Spleen (tissue), 13 donors: ENCODE measurements at places on chromosomes 3 and 15. TPM values are rescaled to one million over a fixed set of nuclear protein-coding genes. Genes with fewer than 3 reads are reported as not detected.

GRCh38 chr15:58724466-58724865, 25.0 kb downstream of the ADAM10 start:
- peaks cover 71% of the 10 kb centered on the region for H3K4me1 ChIP-seq
- H3K27ac ChIP-seq, result peak overlapping the region; percentile 26
- H3K4me3 ChIP-seq, result no peak overlapping the region
- H3K27me3 ChIP-seq, result no peaks in the 10 kb centered on the region
- no peaks in the 10 kb centered on the region for H3K36me3 ChIP-seq
- DNase-seq, result no peak

DNA sequence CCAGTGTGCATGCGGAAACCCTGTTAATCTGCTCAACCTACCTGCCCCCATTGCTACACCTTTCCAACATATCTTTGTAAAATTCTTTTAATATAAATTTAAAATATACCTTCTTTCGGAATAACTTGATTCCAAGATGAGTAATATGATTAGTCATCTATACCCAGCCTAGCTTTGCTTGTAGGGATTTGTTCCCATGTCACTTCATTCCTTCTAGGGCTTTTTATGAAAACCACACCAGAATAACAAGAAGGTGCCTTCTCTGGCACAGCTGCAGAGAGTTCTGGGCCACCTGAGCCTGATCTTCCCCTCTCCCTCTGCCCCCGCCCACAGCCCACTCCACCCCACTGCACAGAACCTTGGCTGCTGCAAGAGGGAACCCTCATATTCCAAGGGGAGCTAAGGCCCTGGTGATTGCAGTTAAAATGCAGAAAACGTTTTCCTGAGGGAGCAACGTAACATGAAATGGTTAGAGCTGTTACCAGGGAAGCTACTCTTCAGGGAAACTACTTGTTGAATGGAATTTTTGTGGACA, 38.6 kb upstream of the HACD2 start:
- H3K27ac ChIP-seq, result no peak overlapping the region
- H3K36me3 ChIP-seq, result peaks cover 5% of the 10 kb centered on the region
- H3K27me3 ChIP-seq, result no peaks in the 10 kb centered on the region
- DNase-seq, result no peak
- H3K4me1 ChIP-seq, result peaks cover 11% of the 10 kb centered on the region
- no peak overlapping the region for H3K4me3 ChIP-seq

DNA sequence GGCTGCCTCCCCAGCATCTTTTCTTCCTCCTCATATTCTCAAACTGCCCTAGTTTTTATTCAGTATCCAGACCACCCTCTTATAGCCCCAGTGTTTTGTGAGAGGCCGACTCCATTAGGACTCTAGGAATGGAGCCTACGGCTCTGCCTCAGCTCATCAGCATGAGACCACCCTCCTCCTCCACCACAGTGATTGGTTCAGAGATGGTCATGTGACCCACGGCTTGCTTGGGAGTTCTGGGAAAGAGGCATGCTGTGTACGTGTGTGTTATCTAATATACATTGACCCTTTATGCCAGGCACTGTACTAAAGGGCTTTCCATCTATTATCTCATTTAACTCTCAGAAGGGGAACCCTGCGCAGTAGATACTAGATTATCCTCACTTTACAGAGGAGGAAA, 17.8 kb upstream of the CMTM7 start:
- no peak overlapping the region for H3K4me3 ChIP-seq
- no peaks in the 10 kb centered on the region for H3K36me3 ChIP-seq
- DNase-seq, result no peak
- H3K4me1 ChIP-seq, result no peaks in the 10 kb centered on the region

GRCh38 chr3:15787941-15788340, 9.8 kb downstream of the ANKRD28 start:
- H3K27me3 ChIP-seq, result no peaks in the 10 kb centered on the region
- H3K27ac ChIP-seq, result no peak overlapping the region
- H3K36me3 ChIP-seq, result no peaks in the 10 kb centered on the region
- DNase-seq, result no peak

- H3K27me3 ChIP-seq, result no peaks in the 10 kb centered on the region
- H3K27ac ChIP-seq, result no peak overlapping the region
- no peak for DNase-seq
- no peaks in the 10 kb centered on the region for H3K36me3 ChIP-seq
These were observed 43.4 kb downstream of the COLQ start for GRCh38 chr3:15477951-15478639.

CAMK2N2 gene
- not detected for total RNA-seq
